ENCODE measurements at places on chromosomes 13 and 19. TPM values are rescaled to one million over a fixed set of nuclear protein-coding genes. Genes with fewer than 3 reads are reported as not detected.

DNA sequence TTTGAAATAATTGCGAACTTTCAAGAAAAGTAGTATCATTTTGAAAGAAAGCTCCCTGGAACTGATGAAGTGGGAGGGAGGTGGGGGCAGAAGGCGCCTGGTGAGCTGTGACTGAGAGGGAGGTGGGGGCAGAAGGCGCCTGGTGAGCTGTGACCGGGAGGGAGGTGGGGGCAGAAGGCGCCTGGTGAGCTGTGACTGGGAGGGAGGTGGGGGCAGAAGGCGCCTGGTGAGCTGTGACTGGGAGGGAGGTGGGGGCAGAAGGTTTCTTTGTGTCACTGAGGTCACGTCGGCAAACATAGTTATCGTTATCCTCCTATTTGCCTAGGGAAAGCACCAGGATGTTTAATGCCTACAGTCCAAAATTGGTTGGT lies 24.2 kb downstream of the C2CD4C start:
- no peak for DNase-seq
- H3K4me1 ChIP-seq: peaks cover 5% of the 10 kb centered on the region
- H3K4me3 ChIP-seq: no peak overlapping the region
- H3K27me3 ChIP-seq: peaks cover 37% of the 10 kb centered on the region

DNA sequence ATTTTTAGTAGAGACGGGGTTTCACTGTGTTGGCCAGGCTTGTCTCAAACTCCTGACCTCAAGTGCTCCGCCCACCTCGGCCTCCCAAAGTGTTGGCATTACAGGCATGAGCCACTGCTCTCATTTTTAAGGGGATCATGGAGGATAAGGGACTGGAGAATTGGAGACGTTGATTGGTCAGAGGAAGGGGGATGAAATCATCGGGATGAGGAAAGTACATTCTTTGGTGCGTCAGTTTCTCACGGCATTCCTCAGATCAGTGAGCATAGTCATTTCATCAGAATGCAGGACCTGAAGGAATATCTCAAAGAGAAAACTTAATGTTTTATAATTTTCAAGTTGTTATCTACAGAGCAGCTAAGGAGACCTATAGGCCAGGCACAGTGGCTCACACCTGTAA lies 14.0 kb downstream of the ZNF114 start:
- H3K4me1 ChIP-seq: no peaks in the 10 kb centered on the region
- H3K27me3 ChIP-seq: no peaks in the 10 kb centered on the region
- no peak overlapping the region for H3K4me3 ChIP-seq
- no peak overlapping the region for H3K27ac ChIP-seq
- H3K36me3 ChIP-seq: peaks cover 3% of the 10 kb centered on the region

DNA sequence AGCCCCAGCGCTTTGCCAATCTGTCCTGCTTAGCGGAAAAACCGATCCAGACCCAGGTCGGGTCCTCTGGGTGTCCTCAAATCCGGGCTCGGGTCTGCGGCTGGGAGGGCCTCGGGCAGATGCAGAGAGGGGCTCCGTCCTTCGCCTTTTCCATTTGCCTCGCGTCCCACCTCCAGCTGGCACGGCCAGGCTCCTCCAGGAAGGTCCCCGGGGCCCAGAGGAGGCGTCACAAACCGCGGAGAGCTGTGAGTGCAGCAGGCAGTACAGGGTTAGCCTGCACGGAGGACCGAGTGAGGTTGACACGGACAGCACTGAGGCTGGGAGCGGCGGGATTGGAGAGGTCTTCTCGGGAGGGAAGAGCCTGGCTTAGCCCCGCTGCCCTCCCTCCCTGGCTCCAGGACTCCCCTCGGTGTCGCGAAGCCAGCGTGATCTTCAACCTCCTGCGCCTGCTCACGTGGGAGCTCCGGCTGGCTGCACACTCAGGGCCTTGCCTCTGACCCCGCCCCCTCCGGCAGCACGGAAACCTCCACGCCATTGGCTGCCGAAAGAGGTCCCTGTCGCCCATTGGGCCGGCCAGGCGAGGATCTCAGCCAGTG lies 2.8 kb upstream of the IFNL2 start:
- peaks cover 5% of the 10 kb centered on the region for H3K4me1 ChIP-seq
- H3K4me3 ChIP-seq: no peak overlapping the region

DNA sequence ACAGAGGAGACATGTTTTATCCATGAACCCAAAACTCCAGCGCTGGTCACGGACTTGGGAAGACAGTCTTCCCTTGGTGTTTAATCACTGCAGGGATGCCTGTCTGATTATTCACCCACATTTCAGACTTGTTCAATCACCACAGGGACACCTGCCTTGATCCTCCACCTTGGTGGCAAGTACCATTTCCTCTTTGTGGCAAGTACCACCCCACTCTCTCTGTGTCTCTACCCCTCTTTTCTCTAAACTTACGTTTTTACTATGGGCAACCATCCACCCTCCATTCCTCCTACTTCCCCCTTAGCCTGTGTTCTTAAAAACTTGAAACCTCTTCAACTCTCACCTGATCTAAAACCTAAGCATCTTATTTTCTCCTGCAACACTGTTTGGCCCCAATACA lies 16.8 kb downstream of the ZNF83 start:
- H3K4me1 ChIP-seq: no peaks in the 10 kb centered on the region
- H3K4me3 ChIP-seq: no peak overlapping the region
- H3K27me3 ChIP-seq: no peaks in the 10 kb centered on the region
- no peak overlapping the region for H3K27ac ChIP-seq

DNA sequence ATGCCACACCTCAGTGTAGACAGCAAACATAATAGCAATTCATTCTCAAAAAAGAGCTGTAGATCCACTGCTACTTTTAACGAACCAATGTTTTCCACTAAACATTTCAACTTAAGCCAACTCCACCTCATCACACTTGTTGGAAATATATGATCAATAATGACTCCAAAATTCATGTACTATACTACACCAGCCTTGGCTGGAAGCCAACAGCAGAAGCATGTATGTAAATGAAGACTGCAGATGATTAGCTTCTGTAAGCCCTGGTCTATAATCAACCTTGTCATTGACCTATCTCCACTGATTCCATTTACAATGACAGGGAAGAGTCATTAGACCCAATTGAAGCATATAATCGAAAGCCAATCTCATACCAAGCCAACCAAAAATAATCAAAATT lies 71.7 kb downstream of the STK24 start:
- no peaks in the 10 kb centered on the region for H3K36me3 ChIP-seq
- H3K27me3 ChIP-seq: no peaks in the 10 kb centered on the region
- no peak overlapping the region for H3K27ac ChIP-seq
- DNase-seq: no peak

- peak within 1 kb of the TSS; percentile 66 for H3K4me3 ChIP-seq
- peak within 1 kb of the TSS; percentile 59 for H3K27ac ChIP-seq
- H3K4me1 ChIP-seq: peaks cover 9% of the 10 kb centered on the region
- no peak for DNase-seq
These were observed at the start of gene MTUS2 for GRCh38 chr13:28820099-28821051. TSS of gene MTUS2 (plus strand) at chr13:28820339.

GRCh38 chr13:105952973-105953290 lies 582.5 kb downstream of the EFNB2 start:
- no peak overlapping the region for H3K27ac ChIP-seq
- no peak for DNase-seq
- no peak overlapping the region for H3K4me3 ChIP-seq

DNA sequence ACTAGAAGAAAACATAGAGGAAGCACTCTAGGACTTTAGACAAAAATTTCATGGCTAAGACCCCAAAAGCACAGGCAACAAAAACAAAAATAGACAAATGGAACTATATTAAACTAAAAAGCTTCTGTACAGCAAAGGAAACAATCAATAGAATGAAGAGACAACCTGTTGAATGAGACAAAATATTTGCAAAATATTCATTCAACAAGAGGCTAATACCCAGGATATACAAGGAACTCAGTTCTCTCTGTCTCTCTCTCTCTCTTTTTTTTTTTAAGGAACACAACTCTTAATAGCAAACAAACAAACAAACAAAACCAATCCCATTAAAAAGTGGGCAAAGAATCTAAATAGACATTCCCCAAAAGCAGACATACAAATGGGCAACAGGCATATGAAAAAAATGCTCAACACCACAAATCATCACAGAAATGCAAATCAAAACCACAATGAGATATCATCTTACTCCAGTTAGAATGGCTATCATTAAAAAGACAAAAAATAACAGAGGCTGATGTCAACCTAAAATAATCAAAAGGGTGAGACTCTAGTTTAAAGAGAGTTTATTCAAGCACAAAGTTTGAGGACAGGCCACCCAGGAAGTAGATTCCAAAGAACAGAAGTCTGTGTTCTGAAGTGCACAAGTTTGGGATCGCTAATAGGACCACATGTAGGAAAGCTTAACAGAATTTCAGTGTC lies 27.1 kb upstream of the SLC7A9 start:
- no peak overlapping the region for H3K4me3 ChIP-seq
- H3K4me1 ChIP-seq: no peaks in the 10 kb centered on the region
- H3K27ac ChIP-seq: no peak overlapping the region
- H3K36me3 ChIP-seq: peaks cover 3% of the 10 kb centered on the region
- no peak for DNase-seq

The SIGLEC10 gene
- total RNA-seq: 0.66 TPM

The TMEM238 gene
- 1.3 TPM for total RNA-seq

Measured in heart right ventricle (tissue), 16 donors.